ENCODE measurements at places on chromosomes 13 and 19.

DNA sequence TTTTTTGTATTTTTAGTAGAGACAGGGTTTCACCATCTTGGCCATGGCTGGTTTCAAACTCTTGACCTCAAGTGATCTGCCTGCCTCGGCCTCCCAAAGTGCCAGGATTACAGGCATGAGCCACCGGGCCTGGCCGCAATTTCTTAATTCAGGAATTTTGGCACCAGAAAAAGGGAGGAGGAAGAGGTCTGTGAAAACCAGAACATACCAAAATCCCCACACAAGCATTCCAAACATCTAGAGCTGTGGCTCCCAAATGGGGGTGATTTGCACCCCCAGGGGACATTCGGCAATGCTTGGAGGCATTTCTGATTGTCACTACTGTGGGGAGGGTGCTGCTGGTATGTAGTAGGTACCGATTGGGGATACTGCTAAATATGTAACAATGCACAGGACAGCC, 40.2 kb upstream of the ABCC4 start:
- no peak for DNase-seq

DNA sequence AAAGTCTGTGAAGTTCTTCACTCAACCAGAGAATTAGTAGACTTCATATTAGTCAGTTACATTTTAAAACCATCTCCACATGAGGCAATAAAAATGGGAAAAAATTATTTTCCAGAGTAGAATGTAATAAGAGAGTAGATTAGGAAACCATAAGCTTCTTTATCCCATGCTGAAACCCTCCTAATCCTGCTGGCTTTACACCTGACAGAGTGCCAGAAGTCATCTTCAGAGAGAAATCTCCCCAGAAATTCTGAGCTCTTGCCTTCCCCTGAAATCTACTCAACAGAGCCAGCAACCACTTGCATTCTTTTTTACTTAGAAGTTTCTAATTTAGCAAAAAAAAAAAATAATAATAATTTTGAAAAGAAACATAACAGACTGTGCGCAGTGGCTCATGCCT, 279.9 kb downstream of the NHLRC3 start:
- DNase-seq, result no peak

GRCh38 chr19:33501693-33502356, 19.8 kb downstream of the PEPD start:
- DNase-seq, result no peak

DNA sequence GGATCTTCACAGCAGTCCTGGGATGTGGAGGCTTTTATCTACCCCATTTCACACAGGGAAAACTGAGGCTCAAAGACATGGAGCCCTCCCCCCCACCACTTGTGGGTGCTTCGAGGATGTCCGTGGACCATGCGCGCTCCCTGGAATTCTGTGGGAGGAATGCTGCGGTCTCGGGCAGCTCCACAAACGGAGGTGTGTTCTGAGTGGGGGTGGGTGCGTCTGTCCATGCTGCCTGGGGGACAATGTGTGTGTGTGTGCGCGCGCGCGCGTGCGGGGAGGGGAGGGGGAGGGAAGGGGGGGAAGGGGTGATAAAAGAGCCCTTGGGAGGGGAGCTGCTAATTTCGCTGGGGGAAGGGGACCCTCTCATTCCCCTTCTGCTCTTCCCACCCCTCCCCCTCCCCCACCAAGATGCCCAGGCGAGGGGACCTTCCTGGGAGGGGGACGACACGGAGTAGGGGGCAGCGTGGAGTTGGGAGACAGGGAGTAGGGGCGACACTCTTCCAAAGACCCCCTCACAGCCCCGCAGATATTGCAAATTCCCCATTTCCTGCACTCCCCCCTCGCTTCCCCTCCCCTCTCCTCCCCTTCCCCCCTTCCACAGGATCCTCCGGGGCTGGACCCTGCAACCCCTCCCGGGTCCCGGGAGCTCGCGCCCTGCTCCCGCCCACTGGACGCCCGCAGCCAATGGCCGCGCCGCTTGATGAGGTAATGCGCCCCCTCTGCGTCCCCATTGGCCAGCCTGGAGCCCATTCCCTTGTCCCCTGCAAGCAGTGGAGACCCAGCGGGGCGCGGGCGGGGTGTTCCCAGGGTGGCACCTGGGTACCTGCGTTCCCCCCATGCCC, 18.9 kb upstream of the ZNRF4 start:
- peak; percentile 92 for DNase-seq

Data from WERI-Rb-1 (cell line).